ENCODE measurements at places on chromosomes 5 and 9. TPM values are rescaled to one million over a fixed set of nuclear protein-coding genes. Genes with fewer than 3 reads are reported as not detected.

DNA sequence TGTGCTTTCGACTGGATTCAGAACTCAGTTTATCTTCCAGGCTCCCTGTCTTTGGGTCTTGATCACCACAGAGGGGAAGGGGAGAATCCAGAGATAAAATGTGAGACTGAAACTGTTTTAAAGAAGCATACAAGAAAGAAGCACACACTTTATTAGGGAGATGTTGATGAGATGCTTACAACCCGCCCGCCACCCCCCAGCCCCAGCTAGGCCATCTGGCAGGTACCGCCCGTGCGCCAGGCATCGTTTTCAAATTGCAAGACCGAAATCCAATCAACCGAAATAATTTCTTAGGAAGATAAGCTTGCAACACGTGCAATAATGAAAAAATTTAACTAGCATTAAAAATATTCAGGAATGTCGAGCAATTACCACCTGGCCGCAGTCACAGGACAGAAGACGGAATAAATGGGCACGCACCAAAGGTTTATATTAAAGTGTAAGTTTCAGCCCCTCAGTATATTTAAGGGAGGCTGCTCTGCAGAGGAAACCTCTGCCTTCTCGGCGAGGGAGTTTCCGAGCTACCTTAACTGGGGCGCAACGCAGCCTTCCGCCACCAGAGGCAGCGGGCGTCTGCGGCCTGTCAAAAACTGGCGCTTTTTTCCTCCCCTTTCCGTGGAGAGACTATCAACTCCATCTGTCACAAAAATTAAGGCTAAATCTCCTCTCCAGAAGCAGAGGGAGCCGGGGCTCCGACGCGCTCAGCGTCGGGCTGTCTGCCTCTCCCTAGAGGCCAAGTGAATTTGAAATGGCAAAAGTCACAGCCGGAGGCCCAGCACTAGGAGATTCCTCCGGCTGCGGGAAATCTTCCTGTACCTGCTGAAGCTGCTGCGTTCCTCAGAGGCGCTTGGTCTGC is 996 bp upstream of the GAS1 start:
- DNase-seq, result peak; percentile 70

- DNase-seq, result peak; percentile 4
Observed at GRCh38 chr5:143985832-143986515, 174.0 kb downstream of the HMHB1 start.

DNA sequence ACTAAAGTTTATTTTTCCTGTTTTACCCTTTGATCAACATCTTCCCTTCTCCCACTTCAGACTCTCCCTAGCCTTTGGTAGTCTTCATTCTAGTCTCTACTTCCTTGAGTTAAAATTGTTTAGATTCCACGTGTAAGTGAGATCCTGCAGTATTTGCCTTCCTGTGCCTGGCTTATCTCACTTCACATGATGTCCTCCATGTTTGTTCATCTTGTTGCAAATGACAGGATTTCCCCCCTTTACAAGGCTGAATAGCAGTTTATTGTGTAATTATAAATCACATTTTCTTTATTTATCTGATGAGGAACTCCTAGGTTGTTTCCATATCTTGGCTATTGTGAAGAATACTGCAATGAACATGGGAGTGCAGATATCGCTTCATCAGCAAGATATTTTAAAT is 461.7 kb downstream of the CHSY3 start:
- DNase-seq, result no peak

DNA sequence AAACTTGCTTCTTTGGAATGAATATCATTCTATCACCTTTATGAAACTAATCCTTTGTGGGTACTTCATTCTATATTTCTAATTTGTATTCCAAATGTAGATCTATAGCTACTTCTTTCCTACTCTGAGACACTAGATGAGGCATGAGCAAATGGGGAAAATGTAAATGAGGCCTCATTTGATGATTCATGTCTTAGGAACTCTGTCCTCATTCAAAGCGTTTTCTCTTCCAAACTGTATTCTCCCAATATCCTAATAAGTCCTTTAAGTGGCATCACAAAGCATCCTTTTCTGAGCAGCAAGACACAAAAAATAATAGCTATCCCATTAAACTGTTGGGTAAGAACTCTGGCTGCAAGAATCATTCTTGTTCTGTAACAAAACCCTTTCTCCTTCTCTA is 56.1 kb downstream of the TTLL11 start:
- peak; percentile 41 for DNase-seq

DNA sequence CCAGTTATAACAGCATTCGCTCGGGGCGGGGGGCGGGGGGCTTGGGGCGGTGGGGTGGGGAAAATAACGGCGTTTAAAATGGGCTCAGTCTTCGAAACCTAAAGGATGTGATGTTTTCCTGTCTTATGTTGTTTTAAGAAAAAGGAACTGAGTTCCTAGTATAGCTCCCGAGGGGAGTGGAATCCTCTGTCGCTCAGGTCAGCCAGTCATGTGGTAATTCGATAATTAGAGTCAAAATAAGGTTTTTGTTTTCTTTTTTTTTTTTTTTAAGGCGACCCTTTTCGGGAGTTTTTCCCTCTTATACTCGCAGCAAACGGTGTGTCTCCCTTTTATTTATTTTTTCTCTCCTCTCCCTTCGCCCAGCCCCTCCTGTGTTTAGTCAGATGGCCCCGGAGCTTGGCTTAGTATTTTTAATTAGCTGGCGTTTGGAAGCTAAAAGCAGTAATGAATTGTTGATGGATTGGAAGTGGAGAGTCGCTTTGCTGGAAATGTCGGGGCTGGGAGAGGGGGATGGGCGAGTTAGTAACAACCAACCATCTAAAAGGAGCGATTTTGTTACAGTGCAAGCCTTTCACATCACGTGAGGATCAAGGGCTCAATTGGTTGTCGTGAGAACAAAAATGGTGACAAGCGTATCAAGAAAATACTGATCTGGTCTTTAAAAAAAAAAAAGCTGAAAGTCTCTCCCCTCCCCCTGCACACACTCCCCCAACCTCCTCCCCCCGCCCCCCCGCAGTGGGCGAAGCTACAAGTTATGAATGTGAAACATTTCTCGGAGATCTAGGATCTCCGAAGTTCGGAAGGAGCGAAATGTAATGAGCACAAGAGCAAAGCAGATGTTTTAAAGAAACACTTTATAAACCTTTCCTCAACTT is 714 bp upstream of the ZNF608 start:
- DNase-seq, result peak; percentile 94

- no peak for DNase-seq
Observed at GRCh38 chr9:95438561-95439357, 78.0 kb downstream of the PTCH1 start.

DNA sequence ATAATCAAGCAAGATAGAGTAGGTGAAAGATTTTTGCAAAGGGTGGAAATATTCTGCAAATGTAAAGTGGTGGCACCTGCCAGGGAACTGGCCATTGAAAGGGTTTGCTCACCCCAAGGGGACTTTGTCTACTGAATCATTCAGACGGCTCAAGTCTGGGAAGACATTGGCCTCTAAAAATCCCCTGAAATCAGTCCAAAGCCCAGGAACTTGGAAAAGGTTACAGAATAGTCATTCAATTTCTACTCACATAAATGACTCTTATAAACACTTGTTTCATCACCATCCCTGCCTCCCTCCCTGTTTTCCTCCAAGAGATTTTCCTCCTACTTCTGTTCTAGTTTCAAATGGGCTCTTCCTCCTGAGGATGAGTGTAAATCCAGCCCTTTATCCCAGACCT is 28.5 kb downstream of the ZNF366 start:
- peak; percentile 25 for DNase-seq

DNA sequence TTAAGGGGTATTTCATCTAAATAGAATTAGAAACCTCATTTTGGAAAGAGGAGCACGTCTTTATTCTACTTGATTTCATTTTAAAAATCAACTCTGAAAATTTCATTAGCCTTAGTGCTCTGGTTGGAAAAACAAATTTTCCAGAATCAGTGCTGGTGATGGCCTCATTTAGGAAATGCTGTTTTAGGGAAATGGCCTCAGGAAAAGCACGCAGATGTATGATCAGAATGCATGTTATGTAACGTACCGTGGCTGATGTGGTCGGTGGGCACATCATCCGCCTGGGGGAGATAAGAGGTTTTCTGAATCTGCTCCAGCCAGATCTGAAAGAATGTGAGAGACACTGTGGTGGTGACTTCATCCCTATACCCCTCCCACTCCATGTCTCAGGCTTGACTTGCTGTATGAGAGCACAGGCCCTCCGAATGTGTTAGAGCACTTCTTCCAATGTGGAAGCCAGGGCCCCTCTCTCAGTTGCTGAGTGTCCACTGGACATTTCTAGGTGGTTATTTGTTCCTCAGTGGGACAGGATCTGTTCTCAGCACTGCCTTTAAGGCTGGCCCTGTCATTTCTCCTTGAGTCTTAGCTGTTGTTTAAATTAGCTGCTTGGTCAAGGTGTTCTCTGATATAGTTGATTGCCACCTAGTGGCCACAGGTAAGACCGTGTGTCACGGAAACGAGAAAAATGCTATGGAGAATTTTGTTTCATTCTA is 96.5 kb downstream of the ARHGAP26 start:
- peak; percentile 64 for DNase-seq

GRCh38 chr5:113156271-113156877 is 179.8 kb downstream of the DCP2 start:
- no peak for DNase-seq

- no peak for DNase-seq
Observed at GRCh38 chr9:126527109-126527825, 86.5 kb upstream of the LMX1B start.

GRCh38 chr9:120544441-120544840 is 35.5 kb downstream of the CDK5RAP2 start:
- DNase-seq, result no peak

GRCh38 chr9:77769246-77769645 is 121.1 kb upstream of the GNA14 start:
- DNase-seq, result no peak

DNA sequence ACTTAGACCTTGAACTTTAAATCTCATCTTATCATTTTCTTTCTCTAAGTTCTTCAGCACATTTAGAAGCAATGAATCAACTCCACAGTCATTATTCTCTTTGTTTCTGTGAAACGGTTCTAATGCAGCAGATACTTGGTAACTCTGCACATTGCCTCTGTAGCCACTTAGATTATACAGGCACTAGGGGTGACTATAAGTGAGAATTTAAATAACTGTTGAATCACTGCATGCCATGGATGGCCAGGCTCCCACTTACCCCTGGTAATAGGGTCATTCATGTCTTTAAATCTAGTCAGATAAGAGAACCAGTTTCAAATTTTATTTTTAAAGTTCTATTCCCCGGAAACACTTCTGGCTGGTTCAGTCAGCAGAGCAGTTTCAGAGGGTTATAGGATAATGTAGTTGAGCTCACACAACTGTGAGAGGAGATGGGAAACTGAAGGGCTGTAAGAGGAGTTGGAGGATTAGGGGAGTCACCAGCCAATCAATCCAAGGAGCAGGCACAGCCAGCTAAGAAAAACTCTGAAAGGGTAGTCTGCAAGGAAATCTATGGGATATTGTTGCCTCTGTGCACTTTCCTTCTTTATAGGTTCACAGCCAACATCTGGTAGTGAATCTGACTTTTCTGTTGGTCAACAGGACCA is 4.2 kb upstream of the MINAR2 start:
- DNase-seq, result no peak

GRCh38 chr5:83464261-83464660 is 7.3 kb upstream of the VCAN start:
- no peak for DNase-seq

GRCh38 chr9:37549527-37549926 is 26.7 kb downstream of the FBXO10 start:
- DNase-seq, result no peak

DNA sequence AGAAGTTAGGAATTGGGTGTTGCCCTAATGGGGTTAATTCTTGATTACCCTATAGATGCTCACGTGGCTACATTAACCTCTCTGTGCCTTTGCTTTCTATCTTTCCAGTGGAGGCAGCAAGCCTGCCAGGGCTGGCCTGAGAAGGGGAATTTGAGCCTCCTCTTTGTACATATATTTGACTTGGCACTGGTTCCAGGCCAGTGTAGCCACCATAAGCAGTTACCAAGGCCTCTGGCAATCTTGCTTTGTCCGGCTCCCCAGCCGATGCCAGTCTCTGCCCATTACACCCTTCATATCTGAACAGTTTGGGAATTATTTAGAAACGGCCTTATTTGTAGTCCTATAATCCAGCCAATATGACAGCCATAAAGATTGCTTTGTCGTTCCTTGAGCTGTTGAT is 58.6 kb upstream of the PPARGC1B start:
- DNase-seq, result no peak

- no peak for DNase-seq
Observed at GRCh38 chr9:104923740-104924139, 4.2 kb downstream of the ABCA1 start.

- no peak for DNase-seq
Observed at GRCh38 chr9:93612796-93613154, 36.4 kb downstream of the PHF2 start.

DNA sequence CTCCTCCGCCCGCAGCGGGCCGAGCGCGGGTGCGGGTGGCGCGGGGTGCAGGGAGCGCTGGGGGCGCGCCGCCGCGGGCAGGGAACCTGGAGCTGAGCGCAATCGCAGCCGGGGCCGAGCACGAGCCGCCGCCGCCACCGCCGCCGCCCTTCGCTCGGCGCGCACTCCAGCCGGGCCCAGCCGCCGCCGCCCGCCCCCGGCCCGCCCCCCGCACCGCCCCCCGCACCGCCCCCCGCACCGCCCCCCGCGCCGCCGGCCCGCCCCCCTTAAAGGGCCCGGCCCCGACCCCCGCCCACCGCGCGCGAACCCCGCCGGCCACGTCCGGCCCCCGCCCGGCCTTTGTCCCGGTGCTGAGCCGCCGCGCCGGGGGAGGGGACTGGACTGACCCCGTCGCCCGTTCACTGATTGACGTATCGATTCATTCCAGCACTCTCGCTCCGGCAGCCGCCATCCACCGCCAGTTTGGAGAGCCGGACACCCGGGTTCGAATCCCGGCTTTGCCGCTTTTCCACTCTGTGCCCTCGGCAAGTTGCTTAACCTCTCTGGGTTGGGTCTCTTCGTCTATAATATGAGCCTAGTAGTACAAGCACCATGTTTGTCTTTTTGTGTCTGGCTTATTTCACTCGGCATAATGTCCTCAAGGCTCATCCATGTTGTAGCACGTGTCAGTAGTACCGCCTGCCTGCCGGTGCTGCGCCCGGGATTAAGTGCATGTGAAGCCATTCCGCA is at the start of gene SH3PXD2B:
SH3PXD2B (minus strand) TSS at position 168 of the 729 bp plus-strand sequence. CDS start 173 bp downstream, outside the sequence.
- DNase-seq, result peak; percentile 45

- no peak for DNase-seq
Observed at GRCh38 chr5:71893451-71893850, 174.4 kb downstream of the CARTPT start.

DNA sequence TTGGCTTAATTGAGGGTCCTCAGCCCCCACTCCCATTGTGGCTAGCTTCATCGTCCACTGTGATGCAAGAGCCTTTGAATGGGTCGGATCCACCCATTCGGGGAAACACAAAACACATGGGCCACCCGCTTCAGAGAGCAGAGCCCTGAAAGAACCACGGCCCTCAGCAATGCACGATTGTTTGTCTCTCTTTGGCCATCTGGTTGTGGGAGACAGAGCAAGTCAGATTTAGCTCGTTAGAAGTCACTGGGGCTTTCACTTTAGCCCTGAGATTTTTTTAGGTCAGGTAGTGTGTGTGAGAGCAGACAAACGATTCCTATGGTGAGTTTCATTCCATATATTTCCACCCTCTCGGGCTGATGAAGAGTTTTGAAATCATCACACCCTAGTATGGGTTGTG is 12.9 kb upstream of the COL15A1 start:
- DNase-seq, result no peak

GRCh38 chr5:6596388-6596787 is 36.5 kb downstream of the NSUN2 start:
- DNase-seq, result no peak

The IL13 gene
- not detected for total RNA-seq

The FBXL17 gene
- 6.9 TPM for total RNA-seq

The LCN1 gene
- total RNA-seq, result not detected

The ANKRD33B gene
- total RNA-seq, result 0.36 TPM

The DIAPH1 gene
- total RNA-seq, result 29.1 TPM

Data from RPMI7951 (cell line).